NCI-H1048 (cell line): ENCODE measurements at places on chromosomes 1 and 21.

DNA sequence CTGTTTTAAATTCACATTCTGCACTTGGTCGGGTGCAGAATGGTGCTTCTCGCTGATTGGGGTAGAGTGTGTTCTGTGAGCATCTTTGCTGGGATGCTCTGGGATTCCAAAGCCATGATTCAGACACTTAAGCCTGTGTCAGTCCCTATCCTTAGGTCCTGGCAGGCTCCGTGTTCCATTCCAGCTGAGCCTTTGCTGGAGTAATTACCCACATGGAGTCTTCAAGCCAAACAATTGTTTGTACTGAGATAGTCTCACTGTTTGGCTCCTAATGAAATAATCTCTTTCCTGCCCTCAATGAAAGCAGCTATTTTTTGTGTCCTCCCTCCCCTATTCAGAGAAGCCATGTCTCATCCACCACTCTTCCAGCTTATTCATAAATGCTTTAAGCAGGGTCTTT, 18.7 kb downstream of the SMAP2 start:
- no peak for DNase-seq

- no peak for DNase-seq
Observed at GRCh38 chr1:159289060-159289459, 13.1 kb upstream of the FCER1A start.

GRCh38 chr1:217004776-217005436, 281.7 kb upstream of the ESRRG start:
- no peak for DNase-seq

DNA sequence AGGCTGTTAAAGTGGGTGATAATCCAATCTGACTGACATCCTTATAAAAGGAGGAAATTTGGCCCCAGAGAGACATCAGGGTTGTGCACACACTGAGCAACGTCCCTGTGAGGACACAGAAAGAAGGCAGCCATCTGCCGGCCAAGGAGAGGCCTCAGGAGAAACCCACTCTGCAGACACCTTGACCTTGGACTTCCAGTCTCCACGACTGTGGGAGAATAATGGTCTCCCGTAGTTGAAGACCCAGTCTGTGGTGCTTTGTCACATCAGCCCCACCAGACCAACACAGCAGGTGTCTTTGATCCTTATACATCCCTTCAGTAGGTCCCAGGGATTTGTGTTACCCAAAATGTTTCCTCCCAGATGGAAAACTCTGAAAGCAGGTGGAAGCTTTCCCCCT, 4.2 kb upstream of the DNAJC28 start:
- DNase-seq, result no peak

- no peak for DNase-seq
Observed at GRCh38 chr1:189681252-189681919, 796.3 kb downstream of the BRINP3 start.

DNA sequence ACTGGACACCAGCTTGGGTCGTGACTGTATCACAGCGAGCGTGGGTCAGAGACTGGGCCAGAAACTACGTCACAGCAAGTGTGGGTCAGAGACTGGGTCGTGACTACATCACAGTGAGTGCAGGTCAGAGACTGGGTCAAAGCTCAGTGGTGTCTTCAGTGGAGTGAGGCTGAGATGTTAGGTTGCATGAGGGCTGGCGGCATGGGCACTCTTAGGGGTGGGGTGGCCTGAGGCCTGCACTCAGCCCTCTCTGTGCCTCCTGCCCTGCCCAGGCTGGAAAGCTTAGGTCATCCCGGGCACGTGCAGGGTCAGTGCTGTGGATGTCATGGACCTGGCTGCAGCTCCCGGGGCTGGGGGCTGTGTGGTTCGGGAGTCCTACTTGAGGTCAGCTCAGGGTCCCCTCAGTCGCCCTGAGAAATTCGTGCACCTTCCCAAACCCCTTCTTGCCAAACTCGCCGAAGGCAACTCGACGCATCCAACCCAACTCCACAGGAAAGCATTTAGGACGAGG, 19.0 kb downstream of the CFAP74 start:
- no peak for DNase-seq

DNA sequence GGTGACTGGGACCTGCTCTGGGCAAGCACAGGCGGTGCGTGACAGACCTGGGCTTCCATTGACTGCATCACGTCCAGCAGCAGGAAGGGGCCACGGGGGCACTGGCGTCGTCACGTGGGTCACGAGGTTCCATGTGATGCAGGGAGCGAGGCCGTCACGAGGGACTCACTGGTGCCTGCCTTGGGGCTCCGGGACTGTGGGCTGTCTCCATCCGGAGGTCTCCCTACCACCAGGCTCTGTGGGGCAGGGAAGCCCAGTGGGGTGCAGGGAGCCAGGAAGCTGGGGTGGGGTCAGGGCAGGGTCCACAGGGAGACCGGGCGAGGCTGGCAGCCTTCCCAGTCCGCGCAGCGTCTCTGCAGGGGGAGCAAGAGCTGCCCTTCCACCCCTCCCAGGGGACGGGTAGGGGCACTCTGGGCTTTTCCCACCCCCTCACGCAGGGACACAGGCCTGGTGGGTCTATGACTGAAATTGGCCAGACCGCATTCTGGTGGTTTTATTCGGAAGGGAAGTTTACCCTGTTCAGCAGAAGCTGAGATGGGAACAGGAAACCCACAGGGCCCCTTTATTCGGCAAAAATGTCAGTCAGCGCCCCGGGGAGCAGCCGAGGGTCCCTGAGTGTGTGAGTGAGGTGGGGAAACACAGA, 416 bp upstream of the TNFRSF14 start:
- no peak for DNase-seq

- DNase-seq, result no peak
Observed at GRCh38 chr1:212070720-212071302, 35.3 kb downstream of the DTL start.

- no peak for DNase-seq
Observed at GRCh38 chr1:81756872-81757271, 43.9 kb upstream of the ADGRL2 start.

GRCh38 chr1:47907177-47907528, 90.0 kb downstream of the TRABD2B start:
- DNase-seq, result no peak

DNA sequence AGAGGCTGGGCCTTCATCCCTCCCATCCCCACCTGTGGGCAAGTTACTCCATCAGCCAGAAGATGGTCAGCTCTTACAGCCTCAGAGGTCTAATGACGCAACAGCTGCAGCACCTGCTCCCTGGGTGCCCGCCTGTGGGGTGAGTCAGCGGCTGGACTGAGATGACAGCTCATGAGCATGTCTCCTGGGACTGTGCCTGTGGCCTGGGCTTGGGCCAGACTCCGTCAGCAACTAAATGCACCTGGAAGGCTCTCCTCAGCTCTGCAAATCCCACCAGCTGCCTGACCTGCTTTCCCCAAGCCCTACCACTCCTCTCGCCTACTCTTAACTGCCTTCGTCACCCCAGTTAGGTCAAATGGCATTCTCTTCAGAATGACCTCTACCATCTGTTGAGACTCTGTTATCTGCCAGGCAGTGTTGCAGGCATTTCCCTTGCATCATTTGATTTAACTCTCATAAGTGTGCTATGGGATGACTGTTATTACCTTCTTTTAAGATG, 47.7 kb downstream of the ETS2 start:
- no peak for DNase-seq

- DNase-seq, result no peak
Observed at GRCh38 chr1:233319272-233319671, 8.3 kb upstream of the MAP3K21 start.

DNA sequence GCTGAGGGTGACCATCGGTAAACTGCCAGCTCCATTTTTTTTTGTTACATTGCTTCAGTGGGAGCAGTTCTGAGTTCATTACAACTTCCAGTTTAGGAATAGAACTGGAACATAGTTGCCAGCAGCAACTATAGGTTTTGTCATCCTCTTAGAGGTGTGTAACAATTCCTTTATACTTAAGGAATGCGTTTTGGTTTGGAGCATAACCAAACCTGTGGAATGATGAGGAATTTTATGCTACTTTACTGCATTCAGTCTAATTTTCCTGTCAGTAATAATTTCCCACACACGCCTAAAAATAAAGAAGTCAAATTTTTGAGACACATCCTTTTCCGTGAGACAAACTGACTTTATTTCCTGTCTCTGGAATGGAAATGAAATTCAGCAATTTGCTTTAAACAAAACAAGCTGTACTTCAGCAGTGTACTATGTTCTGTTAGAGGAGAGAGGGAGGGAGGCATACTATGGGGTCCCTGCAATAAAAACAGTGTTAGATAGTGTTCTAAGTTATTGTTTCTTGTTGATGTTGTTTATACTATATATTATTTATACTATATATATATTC, 4.8 kb upstream of the AMPD1 start:
- DNase-seq, result no peak

DNA sequence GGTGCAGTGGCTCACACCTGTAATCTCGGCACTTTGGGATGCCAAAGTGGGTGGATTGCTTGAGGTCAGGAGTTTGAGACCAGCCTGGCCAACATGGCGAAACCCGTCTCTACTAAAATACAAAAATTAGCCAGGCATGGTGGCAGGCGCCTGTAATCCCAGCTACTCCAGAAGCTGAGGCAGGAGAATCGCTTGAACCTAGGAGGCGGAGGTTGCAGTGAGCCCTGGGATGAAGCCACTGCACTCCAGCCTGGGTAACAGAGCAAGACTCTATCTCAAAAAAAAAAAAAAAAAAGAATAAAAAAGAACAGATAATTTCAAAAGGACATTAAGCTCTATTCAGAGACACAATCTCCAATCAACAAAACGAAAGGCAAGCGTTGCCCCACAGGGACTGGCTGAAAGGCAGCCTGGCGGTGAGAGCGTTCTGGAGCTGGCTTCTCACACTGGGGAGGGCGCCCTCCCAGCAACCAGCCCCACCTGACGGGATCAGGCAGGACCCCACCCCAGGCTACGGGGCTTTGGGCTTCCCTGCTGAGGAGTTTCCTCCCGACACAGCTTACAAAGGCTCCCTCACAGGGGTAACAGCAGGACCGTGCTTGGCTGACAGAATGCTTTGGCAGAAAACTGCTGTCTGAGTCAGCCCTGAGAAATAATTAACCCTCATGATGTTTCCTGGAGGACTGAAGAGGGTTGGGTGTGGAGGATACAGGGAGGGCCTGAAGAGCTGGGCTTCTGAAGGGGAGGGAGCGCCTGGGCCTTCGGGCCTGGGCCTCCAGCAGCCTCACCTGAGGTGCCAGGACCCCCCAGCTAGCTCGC, 31.1 kb upstream of the SRP9 start:
- no peak for DNase-seq

- DNase-seq, result no peak
Observed at GRCh38 chr1:184646178-184646701, 108.4 kb downstream of the EDEM3 start.

DNA sequence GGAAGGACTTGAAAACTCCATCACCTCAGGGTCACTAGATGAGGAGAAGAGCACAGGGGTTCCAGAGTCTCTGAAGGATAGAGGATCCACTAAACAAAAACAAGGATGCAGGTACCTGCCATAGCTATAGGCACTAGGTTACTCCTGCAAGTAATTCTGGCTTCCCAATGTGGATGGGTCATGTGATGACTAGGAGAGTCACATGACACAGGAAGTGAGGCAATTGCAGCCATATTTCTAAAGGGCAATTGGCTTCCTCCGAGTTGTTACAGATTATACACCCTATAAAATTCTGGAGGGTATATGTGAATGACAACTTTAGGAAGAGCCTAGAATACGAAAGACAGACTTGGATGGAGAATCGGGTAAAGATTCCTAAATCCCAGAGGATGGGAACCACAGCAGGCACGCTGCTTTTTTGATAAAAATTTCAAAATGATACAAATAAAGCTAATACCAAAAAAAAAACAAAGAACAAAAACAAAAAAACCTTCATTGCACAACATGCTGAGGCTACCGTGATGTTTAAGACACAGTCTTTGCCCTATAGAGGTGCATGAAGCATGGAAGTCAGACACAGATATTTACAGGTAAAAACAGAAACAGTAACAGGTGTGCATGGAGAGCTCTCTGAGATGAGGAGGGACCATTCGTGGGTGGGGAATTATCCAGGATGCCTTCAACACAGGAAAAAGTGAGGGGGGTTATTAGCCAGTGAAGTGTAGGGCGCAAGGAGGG, 10.5 kb downstream of the MTX1 start:
- peak; percentile 34 for DNase-seq

DNA sequence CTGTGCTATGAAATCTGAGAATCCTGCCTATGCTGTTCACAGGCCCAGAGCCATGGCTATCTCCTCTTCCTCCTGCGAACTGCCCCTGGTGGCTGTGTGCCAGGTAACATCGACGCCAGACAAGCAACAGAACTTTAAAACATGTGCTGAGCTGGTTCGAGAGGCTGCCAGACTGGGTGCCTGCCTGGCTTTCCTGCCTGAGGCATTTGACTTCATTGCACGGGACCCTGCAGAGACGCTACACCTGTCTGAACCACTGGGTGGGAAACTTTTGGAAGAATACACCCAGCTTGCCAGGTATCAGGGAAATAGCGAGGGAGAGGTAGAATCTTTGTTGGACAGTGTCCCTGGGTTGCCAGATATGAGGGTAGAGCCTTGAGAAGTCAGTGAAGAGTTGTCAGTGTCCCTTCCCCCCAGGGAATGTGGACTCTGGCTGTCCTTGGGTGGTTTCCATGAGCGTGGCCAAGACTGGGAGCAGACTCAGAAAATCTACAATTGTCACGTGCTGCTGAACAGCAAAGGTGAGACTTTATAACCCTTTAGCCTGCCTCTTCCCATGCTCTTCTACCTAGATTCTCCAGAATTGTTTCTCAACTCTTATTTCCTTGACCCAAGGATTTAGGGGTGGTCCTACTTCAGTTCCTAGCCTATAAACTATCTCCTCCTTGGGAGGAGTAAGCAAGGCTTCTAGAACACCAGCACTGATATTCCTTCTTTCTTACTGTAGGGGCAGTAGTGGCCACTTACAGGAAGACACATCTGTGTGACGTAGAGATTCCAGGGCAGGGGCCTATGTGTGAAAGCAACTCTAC, 1.4 kb downstream of the NIT1 start:
- no peak for DNase-seq

DNA sequence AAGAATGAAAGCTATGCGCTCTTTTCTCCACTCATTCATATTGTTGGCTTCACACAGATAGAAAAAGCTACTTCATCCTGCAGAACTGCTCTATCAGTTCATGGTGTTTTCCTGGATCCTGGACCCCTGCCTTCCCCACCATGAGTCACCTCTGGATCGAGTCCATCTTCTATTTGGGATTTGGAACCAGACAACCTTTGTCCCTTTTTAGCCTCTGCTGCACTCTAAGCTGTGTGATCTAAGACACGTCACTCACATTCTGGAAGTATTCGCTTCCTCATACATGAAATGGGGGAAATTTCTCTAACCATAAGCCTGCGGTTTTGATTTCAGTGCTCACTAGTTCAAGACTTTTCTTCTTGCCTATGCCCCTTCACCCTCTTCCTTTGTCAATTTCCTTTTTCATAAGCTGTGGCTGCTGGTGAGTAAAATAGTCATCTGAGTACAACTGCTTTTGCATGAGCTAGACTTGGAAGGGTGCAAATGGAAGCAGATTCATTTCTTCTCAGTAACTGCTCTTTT, 14.1 kb upstream of the DEGS1 start:
- no peak for DNase-seq

DNA sequence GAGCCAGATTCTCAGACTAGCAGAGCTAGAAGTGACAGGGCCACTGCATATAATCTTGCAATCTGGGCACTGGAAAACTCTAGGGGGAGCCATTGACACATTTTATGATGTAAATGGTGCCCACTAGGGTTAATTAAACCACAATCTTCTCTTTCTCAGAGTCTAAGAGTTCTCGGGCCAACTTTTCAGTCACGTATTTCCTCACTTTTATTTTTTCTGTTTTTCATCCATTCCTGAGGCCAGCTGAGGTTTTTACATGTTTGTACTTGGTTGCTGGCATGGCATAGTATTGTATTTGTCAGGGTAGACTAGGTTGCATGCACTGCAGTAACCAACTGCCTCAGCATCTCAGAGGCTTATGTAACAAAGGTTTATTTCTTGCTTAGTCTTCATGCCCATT, 138.2 kb downstream of the ZNF326 start:
- peak; percentile 14 for DNase-seq
